Stimulated activated CD4-positive, alpha-beta T cell treated with anti-CD3 and anti-CD28 coated beads, Interleukin-4, amount 100 ng/mL, for 48 hours (primary cell): ENCODE measurements at places on chromosomes 5 and 9.

DNA sequence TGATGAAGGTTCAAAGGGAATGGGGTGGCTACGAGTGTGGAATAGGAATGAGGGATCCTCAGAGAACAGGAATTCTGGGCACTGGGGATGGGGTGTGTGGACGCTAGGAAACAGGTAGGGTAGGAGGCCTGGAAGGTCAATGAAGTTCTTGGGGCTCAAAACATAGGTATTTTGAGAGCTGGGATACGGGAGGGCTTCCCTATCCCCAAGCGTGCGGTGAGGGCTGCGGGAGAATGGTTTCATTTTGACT, 718 bp downstream of the QSOX2 start:
- DNase-seq, result no peak

GRCh38 chr5:121399879-121400278, 451.8 kb upstream of the FTMT start:
- no peak for DNase-seq

GRCh38 chr5:150690760-150691159, 10.1 kb downstream of the RBM22 start:
- DNase-seq, result no peak

DNA sequence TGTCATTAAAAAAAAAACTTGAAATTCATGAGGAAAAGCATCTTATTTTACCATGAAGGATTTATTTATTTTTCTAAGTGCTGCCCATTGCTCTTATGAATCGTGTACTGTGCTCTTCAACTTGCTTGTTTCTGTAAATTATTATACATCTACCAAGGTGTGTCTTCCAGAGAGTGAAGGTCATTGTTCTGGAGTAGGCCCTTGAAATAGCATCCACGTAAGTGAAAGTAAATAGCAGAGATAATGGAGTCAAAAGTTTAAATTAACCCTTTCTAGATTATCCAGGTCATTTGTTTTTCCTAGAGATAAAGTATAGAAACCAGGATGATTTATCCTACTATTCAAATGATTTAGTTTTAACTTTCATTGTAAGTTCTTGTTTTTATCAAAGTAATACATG, 473.1 kb downstream of the DIRAS2 start:
- DNase-seq, result no peak

DNA sequence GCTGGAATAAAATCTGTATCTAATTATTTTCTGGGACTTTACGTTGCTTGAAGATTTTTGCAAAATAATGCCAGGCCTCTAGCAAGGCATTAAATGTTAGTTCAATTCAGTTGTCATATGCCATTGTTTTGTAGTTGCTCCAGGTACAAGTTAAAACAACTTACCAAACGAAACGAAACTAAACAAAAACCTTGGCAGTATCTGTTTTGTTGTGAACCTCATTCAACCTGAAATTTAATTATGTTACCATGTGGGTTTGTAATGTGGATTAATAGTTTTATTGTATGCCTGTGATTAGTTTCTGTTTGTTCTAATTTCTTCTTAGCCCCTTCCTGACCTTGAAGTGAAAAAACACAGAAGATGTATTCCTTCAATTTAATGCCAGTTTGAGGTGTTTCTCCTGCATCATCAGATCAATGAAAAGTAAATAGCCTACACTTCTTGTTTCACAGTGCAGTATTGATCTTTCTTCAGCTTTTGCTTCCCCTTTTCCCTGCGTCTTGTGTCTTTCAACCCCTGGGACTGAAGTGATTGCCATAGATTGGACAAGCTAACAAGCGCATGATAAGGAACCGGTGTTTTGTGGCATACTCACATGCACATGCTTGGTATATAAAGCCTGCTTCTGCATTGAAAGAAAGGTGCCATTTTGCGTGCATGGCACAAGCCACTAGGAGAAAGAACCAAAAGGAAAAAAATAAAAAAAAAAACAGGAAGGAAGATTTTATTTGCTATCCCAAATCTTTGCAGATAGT, 699.0 kb upstream of the ARRDC3 start:
- no peak for DNase-seq

DNA sequence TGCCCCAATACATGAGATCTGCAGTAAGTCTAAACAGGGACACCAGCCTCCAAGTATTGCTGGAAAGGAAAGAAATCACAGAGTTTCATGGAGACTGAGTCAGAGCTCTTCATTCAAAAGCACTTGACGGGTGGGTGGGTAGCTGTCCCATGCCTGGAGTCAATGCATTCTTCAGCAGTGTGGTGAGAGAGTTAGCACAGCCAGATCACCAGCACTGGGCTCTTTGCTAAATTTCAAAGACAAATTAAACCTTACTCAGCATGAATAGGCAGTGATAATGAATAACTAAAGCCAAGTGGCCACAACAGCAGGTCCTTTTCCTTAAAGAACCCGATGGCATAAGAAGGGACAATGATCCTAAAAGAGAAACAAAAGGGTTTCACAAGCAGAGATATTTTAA, 192.4 kb downstream of the ACTL7B start:
- no peak for DNase-seq

DNA sequence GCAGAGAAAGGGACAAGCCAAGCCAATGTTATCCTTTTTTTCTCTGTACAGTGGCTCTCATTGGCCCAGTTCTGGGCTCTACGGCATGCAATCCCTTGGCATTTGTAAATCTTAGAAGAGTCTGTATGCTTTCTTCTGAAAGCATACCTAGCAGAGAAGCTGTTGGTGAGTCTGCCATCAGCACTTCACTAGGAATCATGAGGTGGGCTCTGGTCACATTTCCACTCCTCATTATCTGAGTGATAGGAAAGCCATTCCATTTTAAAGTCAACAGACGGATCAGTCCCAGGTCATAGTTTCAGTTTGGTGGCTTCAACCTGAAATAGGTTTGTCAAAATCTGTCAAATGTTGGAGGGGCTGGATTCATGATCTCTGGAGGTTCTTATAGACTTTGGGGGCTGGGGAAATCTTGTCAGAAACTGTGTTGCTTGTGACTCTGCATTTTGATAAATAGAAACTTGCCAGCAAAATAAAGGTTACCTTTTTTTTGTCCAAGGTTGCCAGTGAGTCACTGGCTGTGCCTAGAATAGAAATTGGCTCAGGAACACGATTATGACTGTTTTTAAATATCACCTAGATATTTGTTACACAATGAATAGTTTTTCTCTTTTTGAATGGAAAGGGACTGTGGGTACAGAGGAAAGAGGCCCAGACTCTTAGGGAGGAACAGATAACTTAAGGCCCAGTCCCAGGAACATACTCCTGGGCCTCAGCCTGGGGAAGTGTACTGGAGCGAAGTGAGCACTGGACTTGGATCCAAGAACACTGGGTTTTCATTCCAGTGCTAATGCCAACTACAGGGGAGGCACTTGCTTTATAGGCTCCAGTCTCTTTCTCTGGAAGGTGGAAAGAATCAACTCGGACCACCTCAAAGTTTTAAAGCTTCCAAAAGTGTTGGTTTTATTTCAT, 183.1 kb downstream of the NMUR2 start:
- DNase-seq, result no peak
